ENCODE measurements at places on chromosomes 16 and 17. TPM values are rescaled to one million over a fixed set of nuclear protein-coding genes. Genes with fewer than 3 reads are reported as not detected.

GRCh38 chr17:10614536-10615155 lies 42.5 kb downstream of the MYH3 start:
- DNase-seq = peak; percentile 72

DNA sequence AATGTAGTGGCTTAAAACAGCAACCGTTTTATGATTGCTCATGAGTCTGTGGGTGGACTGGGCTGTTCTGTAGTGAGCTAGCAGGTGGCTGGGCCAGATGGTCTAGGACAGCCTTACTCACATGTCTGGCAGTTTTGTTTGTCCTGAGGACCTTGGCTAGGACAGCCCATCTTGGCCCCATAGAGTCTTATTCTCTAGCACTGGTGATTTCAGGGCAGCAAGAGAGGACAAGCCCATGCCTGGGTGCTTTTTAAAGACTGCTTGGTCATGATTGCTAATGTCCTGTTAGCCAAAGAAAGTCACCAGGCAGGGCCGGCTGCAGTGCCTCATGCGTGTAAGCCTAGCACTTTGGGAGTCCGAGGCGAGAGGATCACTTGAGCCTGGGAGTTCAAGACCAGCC lies 139.8 kb downstream of the KATNIP start:
- DNase-seq = no peak

DNA sequence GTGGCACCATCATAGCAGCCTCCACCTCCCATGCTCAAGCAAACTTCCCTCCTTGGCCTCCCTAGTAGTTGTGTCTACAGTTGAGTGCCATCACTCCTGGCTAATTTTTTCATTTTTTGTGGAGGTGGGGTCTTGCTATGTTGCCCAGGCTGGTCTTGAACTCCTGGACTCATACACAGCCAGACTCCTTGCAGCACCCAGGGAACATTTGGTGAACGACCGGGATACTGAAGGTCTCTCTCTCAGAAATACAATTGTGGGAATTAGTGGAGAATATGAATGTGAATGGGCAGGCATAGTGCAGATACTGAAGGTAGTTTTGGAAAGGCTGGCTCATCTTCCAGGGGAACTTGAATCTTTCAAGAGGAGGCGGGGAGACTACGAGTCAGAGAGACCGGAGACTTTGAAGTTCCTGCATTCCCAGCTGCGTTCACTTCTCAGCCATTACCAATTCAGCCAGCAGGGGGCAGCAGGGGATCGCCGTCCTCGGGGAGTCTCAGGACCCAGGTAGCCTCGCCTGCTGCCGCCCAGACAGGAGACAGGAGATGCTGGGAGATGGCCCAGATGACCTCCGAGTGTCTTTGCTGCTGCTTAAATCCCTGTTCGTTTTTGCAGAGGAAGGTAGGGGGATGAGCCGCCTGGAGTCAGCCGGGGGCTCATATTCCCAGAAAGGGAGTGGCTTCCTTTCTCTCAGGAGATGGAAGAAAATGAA lies 68.6 kb downstream of the HAPSTR1 start:
- peak; percentile 52 for DNase-seq

DNA sequence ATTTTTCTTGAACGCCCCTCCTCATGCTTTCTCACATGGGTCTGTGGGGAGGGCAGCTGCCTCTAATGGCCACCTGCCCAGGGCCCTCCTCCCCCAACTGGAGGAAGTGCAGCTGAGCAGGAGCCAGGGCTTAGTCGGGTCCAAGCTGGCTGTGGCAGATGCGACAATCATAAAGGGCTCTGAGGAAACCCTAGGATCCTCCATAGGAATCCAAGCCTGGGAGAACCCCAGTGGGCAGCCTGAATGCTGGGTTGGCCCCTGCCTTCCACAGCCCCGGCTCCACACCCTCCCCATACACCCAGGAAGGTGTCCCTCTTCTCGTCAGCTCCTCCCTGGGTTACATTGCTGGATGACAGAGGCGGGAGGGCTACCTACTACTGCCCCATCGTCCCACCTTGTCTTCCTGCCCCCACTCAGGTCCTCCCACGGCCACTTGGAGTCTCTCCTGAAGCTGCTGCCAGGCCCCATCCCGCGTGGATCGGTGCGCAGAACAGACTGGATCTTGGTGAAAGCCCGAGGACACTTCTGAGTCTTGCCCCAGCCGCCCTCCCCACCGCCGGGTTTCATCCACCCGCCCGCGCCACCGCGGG lies 15.6 kb upstream of the CBFB start:
- no peak for DNase-seq

- no peak for DNase-seq
These were observed 35.8 kb downstream of the NF1 start for GRCh38 chr17:31130286-31131224.

DNA sequence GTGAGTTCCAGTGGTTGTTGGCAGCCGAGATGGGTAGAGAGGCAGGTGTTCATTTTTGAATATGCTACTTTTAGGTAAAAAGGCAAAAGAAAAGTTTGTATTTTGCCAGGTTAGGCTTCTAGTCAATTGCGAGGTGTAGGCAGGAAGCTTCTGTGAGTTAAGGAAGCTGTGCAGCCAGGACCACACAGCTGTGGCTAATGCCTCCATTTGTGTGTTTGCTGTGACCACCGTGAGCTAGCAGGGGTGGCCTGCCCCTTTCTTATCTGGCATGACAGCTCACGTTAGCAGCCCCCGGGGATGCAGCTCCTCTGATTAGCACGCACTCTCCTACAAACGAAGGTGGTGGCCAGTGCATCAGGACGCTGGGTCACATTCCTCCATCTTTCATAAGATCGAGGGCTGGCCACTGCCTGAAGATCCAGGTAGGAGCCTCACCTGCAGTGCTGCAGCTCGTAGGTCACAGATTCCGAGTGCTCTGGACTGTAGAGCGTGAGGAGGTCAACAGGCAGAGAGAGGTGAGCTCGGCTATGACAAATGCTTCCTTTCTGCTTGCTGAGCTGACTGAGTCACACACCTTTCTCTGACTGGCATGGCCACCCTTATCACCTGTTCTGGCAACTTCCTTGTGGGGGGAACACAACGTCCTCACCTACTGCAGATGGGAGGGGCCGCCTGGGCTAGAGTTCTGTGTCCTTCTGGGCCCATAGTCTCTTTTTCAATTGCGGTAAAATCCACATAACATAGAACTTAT lies 244.4 kb downstream of the HS3ST3B1 start:
- DNase-seq = no peak

GRCh38 chr16:72013389-72013788 lies 4.8 kb downstream of the DHODH start:
- no peak for DNase-seq

GRCh38 chr16:89374393-89374960 lies 115.9 kb downstream of the ANKRD11 start:
- DNase-seq = no peak

DNA sequence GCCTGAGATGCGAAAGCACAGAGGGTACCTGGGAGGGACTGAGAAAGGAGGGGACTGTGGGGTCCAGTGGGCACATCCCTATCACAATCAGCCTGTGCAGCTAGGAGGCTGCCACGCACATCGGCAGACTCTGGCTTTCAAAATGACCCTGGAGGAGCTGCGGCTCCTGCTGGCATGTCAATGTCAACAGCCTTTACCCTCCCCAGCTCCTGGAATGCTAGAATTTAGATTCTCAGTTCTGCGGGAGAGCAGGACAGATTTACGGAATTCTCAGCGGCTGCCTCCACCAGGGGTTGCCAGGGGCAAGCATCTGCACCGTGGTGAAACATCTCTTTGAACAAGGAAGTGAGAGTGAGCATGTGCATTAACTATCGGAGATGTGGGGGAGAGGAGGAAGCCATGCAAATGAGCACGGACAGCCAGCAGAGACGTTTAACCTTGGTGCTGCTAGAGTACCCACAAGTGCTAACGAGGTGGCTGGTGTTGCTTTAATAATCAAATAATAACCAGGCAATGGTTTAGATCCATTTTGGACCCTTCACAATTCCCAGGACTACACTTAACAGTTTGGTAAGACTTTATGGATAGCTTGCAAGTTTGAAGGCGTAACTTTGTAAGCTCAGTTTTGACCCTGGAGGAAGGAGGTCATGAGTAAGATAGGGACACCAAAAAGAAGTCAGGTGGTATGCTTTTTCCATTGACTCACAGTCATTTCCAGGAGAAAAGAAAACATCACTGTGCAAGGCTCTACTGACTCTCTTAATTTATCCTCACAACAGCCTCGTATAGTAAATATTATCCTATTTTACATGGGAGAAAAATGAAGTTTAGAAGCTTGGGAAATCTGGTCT lies 54.1 kb downstream of the XYLT1 start:
- no peak for DNase-seq

GRCh38 chr16:61364990-61365389 lies 671.2 kb downstream of the CDH8 start:
- no peak for DNase-seq

GRCh38 chr16:87782033-87782432 lies 16.2 kb upstream of the KLHDC4 start:
- DNase-seq = no peak

GRCh38 chr17:66903781-66904180 lies 60.7 kb upstream of the CACNG4 start:
- no peak for DNase-seq

GRCh38 chr16:49024896-49025295 lies 256.7 kb downstream of the CBLN1 start:
- DNase-seq = no peak

DNA sequence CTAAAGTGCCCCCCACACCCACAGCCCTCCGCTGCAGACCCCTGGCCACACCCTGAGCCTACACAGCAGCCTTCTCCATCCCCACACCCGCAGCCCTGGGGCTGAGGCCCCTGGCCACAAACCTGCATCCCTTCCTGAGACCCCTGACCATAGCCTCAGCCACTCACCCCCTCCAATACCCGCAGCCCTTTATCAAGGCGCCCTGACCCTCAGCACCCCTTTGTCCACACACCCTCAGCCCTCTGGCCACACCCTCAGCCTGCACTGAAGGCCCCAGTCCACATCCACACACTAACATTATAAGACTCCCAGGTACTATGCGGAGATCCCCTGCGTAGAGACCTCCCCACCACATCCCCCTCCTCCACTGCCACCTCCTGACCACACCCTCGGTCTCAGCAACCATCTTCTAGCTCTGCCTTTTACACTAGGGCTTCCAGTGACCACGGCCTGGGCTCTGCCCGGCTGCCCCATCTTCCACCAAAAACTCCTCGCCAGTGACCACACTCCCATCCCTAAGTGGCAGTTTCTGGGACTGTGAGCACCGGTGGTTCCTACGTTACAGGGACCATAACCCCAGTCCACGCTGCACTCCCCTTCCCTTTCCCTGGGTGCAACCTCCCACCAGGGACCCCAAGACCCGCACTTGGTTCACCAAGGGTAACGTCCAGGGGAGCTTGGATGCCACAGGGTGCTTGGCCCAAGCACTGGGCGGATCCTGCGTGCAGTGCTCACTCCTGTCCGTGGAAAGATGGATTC lies 818 bp downstream of the TPPP3 start:
- no peak for DNase-seq

DNA sequence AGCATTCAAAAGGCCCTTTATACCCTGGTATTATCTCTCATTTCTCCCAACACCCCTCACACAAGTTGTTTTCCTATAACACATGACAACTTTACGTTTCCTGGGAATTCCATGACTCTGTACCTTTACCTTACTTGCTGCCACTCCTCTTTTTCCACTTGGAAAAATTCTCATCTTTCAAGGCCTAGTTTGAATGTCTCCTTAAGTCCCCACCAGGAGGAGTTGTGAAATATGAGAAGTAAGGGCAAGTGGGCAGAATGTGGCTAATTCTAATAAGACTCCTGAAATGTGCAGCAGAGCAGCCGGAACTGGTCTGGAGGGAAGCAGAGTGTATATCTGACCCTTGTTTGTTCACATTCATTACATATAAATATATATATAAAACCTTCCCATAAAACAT lies 39.7 kb downstream of the BRCA1 start:
- DNase-seq = no peak

DNA sequence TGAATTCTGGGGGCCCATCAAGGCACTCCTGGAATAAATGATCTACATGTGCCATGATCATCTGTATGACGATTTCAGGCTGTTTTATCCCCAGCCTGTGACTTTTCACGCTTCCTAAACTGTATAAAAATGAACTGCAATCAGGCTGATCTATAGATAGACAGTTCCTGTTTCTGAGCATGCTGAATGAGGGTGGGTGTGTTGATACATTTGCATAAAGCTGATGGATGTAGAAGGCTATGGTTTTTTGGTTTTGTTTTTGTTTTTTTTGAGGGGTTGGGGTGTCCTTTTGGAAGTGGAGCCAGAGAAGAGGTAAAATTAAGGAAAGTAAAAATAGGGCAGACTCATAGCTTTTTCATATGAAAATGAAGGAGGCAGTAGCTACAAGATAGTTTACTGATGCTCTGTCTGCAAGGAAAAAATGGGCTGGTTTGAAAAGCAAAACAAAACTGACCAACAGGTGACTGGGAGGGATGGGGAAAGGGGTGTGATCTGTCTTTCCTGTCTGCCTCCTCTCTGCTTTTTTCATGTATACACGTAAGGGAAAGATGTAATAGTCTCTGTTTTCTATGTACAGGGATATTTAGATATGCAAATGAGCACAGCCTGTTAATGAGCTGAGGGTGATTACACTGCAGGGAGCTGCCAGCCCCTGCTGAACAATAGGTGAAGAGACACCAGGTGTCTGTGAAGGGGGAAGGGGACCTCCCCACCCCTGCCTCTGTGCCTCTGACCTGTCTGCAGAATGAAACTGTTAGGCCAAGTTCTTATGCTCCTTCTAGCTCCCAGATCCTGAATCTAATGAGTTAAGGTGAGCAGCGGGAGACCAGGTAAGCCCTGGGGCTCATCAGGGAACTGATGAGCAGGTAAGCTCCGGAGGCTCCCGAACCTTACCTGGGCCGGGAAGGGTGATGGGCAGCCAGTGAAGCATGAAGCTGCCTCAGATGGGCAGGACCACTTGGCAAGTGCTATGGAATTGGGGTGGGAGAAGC lies 46.6 kb upstream of the LYRM9 start:
- no peak for DNase-seq

Gene NHLRC4
- 0.89 TPM for total RNA-seq

Gene ABCC6
- total RNA-seq = 3.4 TPM

Gene ABCC3
- total RNA-seq = 0.69 TPM

Gene RAD51D
- total RNA-seq = 9.1 TPM

Gene CRISPLD2
- total RNA-seq = 12.7 TPM

Gene EPN2
- 55.6 TPM for total RNA-seq

Gene CALB2
- total RNA-seq = 16.6 TPM

Gene PRPSAP2
- total RNA-seq = 96.1 TPM

Measured in spinal cord (tissue), 10 donors.